ENCODE measurements at places on chromosomes 7 and 10.

DNA sequence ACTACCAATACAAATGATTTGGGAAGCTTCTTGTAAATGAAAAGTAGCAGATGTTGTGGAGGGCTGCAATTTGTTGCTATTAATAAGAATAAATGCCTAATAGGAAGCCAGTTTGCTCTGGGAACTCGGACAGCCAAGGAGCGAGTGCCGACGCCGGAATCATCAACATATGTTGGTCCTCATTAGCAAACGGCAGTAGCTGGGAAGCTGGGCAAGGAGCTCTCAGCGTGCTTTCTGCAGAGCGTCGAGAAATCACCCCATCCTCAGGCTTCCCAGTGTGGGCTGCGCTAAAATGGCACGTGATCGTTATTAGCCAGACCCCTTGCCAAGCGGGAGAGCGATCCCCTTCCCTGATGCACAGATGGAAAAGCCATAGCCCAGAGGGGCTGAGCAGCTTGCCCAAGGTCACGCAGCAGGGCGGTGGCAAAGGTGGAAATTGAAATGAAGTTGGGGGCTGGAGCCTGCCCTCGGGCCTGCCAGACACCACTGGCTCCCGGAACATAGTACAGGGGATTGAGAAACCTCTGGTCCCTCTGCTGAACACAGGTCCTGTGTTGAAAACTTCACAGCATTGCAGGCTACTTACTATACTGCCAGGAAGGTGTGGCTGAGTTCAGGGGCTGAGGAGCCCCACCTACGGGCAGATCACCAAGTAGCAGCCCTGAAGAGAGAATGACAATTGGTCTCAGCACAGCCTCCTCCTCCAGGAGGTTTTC lies 326.9 kb downstream of the PLXNA4 start:
- DNase-seq = no peak

DNA sequence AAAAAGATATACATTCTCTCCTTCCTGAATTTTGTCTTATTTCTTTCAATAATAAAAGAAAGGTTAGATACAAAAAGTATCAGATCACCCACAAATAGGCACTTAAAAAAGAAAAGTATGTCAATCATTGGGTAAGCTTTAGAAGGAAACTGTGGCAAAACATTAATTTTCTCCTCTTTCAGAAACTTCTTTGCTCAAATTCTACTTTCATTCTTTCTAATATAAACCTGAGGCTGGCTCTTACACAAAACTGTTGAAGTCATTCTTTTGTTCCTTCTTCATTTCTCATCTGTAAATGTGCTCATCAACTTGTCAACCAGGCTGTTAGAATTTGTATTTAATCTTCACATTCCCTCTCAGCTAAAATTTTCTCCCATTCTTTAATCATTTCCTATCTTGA lies 124.6 kb downstream of the LRRN3 start:
- no peak for DNase-seq

- DNase-seq = no peak
Measured at GRCh38 chr7:81704595-81704994, 65.3 kb downstream of the HGF start.

DNA sequence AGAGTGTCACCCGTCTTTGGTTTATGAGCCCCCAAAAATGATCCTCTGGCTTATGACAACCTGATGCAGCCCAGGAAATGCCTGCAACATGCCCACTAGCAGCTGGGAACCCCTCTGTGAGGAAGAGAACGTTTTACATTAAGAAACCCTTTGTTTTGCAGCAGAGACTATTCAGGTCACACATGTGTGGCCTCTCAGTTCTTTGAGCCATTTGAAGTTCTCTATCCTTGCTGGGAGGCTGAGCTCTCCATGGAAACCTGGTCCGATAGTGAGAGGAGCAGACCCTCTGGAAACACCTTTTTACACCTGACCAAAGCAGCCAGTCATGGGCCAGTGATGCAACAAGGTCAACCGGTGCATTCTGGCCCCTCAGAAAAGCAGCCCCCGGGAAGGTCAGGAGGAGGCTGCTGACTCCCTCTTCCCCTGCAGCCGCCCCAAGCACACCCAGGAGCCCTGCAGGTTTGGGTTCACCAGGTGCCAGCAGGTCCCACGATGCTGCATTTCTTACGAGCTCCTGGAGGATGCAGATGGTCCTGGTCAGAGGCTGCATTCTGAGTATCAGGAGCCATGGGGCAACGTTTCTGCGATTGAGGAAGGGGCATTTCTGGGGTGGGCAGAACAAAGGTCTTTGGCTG lies 134.3 kb downstream of the ZMYND11 start:
- DNase-seq = no peak

GRCh38 chr7:32070406-32071360 lies at the start of gene PDE1C:
PDE1C (minus strand) TSS chr7:32070407.
- no peak for DNase-seq

DNA sequence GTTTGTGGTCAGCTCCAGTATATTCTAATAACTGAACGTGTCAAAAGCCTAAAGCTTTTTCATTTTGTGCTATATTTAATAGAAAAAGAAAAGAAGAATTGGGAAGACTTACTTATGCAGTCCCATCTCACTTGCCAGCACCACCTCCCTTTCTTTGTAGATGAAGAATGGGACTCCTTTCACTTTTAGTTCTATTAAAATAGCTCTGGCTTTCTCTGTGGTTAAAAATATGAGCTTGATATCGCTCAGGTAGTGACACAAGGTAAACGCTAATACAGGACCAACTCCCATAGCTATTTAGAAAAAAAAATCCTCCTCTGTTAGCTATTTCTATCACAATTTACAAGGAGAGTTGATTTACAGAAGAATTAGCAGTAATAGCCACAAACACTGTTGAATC lies 176.8 kb downstream of the PDE1C start:
- no peak for DNase-seq

GRCh38 chr10:1134156-1134555 lies 78.0 kb downstream of the WDR37 start:
- no peak for DNase-seq

DNA sequence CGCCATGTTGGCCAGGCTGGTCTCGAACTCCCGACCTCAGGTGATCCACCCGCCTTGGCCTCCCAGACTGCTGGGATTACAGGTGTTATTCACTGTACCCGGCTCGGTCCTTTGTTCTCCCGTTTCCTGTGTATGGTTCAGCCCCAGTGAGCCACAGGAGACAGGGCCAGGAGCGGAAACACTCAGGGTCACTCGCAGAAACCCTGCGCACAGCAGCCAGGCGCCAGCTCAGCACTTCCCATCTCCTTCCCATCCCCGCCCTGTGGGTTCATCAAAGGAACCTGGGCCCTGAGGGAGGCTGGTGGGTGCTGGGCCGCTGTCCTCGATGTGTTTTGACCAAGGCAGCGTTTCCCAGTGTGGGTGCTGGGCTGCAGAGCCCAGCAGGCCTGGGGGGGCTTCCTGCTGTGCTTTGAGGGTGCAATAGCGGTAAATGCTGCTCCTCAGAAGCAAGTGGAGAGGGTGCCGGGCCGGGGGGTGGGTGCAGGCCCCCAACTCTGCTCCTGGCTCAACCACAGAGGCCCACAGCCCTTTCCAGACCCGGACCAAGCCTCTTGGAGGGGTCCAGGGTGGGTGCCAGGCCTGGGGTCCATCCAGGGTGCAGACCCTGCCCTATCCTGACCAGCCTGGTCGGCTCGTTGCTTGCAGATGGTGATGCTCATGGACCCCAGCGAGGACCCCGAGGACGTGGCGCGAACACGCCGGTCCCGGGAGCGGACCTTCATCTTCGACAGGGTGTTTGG lies 15.3 kb upstream of the CHST12 start:
- DNase-seq = no peak
